ENCODE measurements at places on chromosomes 16 and 17.

GRCh38 chr17:951325-952132, 28.0 kb downstream of the NXN start:
- DNase-seq, result no peak

DNA sequence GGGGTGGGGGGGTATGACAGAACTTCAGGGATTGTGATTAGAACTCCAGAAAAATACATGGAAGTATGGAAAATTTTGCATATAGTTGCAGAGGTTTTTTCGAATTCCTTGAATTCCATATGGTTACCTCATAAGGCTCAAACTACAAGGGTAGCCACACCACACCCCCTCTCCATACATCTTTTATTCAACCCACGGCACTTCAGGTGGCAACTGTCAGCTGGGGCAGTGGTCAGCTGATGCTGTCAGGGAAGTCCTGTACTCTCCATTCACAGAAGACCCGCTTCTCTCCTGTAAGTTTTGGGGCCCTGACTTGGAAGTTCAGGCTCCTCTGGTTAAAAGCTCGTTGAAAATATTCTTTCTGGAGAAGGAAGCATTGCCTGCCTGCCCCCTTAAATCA, 57.5 kb upstream of the CLEC19A start:
- DNase-seq, result no peak

GRCh38 chr17:47741109-47741792, 8.2 kb downstream of the TBX21 start:
- no peak for DNase-seq

DNA sequence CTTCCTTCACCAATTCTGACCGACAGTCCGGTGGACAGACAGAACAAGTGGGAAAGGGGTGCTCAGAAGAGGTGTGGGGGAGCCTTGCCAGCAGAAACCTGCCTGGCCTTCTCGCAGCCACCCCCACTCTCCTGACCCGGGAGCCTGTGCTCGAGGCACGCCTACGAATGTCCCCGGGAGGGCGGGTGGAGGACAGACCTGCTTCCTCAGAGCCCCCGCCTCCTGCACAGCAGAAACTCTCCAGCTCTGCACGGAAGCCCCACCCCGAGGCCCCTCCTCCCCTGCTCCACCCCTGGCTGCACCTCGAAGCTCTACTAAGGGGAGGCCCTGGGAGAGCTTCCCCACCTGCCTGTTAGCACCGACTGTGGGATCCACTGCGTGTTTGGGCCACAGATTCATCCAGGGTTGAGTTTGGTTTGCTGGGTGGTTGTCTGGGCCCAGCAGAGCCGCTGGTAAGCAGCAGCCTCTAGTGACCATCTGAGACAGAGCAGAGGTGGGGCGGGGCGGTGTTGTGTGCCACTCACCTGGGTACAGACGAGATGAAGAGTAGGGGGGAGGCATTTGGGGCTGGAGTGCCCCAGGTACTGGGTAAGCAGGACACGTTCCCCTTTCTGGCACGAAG, 6.2 kb downstream of the TAF1C start:
- DNase-seq, result no peak

DNA sequence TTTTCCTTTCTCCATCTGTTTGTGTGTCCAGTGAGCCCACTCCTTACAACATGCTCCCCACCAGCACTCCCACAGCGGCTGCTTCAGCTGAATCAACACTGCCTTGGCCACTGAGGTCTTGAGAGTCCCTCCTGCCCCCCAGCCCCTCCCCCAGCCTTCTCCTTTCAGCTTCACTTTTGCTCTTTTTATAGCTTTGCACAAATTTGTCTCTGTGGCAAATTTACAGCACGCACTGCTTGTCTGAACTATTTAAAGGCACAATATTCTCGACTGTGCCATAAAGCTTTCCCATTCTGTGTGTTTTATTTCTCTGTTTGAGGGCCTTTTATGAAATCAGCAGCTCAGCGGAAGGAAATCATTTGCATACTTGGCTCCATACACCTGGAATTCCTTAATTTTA, 579.3 kb downstream of the TOX3 start:
- DNase-seq, result no peak

GRCh38 chr17:45742251-45742650, 41.9 kb upstream of the CRHR1 start:
- DNase-seq, result no peak

GRCh38 chr17:31475378-31476162, 84.1 kb downstream of the RAB11FIP4 start:
- DNase-seq, result no peak

GRCh38 chr16:84144209-84144858, 643 bp downstream of the HSDL1 start:
- DNase-seq, result no peak

GRCh38 chr16:47848421-47849109, 307.2 kb downstream of the ABCC12 start:
- no peak for DNase-seq

- no peak for DNase-seq
These were observed 1.1 kb upstream of the CAPN15 start for GRCh38 chr16:526181-527014.

DNA sequence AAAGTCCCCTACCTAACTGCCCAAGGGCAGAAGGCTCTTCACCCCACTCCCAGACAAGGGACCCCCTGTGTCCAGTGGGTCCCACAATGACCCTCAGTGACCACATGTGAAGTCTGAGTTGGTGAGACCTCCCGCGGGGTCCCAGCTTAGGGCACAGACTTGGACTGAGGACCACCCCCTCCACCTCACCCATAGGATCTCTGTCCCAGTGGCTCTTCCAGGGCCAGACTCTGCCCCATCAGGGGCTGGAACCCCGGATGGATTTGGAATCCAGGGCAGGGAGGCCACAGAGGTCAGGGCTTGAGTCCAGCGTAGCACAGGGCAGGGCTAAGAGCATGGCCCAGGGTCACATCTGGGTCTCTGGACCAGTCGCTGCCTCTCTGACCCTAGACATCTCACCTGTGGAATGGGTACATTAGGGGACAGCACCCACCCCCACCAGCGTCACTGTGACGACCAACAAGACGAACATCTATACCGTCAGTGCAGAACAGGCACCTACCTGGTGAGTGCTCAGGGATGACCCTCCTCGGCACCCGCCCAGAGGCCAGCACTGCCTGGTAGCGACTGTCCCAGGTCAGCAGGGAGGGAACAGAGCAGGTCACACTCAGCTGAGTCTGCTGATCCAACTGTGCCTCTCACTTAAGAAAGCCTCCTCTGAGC, 37.7 kb downstream of the TNFRSF13B start:
- DNase-seq, result no peak

DNA sequence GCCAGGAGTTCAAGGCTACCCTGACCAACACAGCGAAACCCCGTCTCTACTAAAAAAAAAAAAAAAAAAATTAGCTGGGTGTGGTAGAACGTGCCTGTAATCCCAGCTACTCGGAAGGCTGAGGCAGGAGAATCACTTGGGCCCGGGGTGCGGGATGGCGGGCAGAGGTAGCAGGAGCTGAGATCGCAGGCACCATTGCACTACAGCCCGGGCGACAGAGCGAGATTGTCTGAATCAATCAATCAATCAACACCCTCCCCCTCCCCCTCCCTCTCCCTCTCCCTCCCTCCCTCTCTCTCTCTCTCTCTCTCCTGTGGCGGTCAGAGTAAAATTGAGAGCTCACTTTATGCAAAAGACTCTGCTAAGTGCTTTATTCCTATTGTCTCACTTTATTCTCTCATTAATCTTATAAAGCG, 1.2 kb downstream of the HSDL1 start:
- DNase-seq, result no peak

- DNase-seq, result no peak
These were observed 25.3 kb upstream of the PYY start for GRCh38 chr17:43979011-43979410.

DNA sequence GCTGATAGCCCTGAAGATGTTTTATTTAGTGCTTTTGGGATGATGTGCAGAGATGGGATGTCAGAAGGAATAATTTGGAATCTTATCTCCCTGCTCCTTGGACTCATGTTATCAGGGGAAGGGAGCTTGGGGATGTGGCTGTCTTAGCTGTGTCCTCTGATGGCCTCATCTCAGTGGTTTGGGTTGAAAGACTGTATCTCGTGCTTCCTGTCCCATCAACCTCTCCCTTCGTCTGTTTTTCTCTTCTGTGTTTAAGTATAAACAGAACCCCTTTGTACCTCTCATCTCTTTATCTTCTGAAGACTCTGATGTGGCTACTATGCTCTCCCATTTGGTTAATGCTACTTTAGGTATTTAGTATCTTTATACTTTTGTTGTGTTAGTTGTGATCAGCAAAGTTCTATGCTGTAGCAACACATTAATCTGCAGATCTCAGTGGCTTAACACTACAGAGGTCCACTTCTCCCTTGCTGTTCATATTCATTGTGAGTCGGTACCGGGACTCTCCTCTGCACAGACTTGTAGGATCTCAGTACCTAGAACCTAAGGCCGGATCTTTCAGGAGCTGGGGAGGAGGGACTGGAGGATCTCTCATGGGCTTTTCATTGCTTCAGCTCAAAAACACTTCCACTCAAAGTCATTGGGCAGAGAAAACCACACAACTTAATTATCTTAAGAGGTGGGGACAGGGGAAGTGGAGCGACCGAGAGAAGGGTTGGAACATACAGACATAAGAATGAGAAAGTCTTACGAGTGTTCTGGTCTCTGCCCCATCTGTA, 28.8 kb downstream of the PRKCA start:
- DNase-seq, result no peak

DNA sequence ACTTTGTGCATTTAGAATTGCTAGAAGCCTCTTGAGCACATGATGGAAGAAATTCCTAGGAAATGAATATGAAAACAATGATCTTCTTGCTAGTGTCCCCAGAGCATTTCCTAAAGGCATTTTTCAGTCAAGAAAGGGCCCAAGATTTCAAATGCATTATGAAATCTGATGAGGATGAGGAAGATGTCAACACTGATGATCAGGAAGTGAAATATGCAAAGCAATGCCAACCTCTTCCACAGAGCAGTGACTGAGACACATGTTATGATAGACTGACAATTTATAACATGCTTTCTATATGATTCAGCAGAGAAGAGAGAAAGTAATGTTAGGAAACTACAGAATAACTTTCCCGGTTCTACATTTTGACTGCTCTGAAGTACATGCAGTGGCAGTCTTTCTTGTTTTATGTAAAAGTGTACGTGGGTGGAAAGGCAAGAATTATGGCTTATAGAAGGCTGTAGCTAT, 859.1 kb upstream of the GOT2 start:
- no peak for DNase-seq

- DNase-seq, result no peak
These were observed 109.5 kb downstream of the ANKFN1 start for GRCh38 chr17:56262803-56263202.

GRCh38 chr17:39629494-39629880, 2.7 kb downstream of the PPP1R1B start:
- DNase-seq, result no peak
